ENCODE measurements at places on chromosomes 12 and 14.
A peak's percentile ranks its signal among the peaks of the same experiment; 100 is the strongest.

DNA sequence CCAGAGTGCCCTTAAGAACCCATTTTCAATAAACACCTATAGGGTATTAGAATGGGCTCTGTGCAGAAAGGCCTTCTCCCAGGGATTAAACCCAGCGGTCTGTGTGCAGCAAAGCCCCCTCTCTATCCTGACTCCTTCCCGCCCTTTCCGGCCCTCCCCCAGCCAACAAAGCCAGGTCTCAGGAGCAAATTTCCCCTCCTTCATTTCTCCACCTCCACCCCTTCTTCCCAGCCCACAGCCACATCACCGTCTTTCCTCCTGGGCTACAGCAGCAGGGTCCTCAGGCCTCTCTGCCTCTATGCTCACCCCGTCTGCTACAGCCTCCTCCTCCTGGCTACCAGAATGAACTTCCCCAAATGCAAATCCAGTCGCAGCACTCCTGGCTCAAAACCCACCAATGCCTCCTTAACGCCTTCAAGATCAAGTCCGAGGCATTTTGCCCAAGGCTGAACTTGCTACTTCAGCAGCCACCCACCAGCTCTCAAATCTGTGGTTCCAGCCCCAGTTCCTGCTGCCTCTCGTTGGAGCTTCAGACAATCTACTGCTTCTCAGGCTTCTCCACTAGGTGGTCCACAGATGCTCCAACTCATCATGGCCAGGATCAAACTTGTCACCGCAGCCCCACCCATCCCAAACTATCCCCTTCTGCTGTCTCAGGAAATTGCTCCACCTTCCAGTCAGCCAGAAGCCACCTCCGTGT is 134.8 kb downstream of the BCL11B start:
- DNase-seq: no peak

GRCh38 chr14:21182166-21182565 is 26.3 kb upstream of the OR5AU1 start:
- no peak for DNase-seq

GRCh38 chr12:104720339-104721038 is 237.6 kb downstream of the SLC41A2 start:
- DNase-seq: no peak

- no peak for DNase-seq
Observed at GRCh38 chr14:58227096-58227819, 17.4 kb upstream of the PSMA3 start.

DNA sequence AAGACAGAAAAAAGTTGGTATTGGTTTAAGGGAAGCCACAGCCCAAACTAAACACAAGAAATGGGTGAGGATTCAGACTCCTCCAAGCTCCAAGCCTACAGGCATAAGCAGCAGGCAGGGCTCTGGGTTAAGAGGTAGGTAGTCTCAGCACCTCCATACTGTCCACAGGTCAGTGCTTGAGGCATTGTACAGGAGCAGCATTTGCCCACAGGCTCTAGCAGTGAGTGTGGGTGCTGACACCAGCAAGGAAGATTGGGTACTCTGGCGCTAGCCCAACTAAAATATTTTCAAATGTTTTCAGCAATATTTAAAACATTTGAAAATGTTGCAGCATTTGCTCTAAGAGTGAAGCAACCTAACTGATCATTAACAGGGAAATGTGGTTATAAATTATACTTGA is 33.1 kb downstream of the FERMT2 start:
- DNase-seq: no peak

GRCh38 chr14:52936437-52936836 is 14.4 kb downstream of the FERMT2 start:
- DNase-seq: no peak

GRCh38 chr14:54200726-54201125 is 196.1 kb upstream of the CDKN3 start:
- DNase-seq: no peak

GRCh38 chr14:90857866-90858265 is 41.6 kb upstream of the TTC7B start:
- no peak for DNase-seq

GRCh38 chr14:29062466-29062865 is 295.9 kb downstream of the FOXG1 start:
- no peak for DNase-seq

- DNase-seq: peak; percentile 6
Observed at GRCh38 chr14:75578786-75579337, 442 bp downstream of the FLVCR2 start.

DNA sequence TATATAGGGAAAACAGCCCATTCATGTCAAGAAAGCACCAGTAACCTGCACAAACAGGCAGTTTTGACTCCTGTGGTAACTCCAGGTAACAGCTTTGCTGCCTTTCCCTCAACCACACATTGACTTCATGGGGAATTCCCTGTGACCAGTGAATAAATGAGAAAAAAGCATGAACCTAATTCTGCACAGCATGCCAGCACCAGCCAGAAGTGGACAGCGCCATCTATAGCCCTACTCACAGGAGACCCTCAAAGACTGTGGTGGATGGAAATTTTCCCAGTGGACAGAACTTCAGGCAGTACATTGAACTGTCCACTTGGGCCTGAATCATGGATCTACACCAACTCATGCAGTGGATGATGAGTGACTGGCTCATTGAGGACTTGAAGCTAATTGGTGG is 152.1 kb downstream of the SLC8A3 start:
- no peak for DNase-seq

DNA sequence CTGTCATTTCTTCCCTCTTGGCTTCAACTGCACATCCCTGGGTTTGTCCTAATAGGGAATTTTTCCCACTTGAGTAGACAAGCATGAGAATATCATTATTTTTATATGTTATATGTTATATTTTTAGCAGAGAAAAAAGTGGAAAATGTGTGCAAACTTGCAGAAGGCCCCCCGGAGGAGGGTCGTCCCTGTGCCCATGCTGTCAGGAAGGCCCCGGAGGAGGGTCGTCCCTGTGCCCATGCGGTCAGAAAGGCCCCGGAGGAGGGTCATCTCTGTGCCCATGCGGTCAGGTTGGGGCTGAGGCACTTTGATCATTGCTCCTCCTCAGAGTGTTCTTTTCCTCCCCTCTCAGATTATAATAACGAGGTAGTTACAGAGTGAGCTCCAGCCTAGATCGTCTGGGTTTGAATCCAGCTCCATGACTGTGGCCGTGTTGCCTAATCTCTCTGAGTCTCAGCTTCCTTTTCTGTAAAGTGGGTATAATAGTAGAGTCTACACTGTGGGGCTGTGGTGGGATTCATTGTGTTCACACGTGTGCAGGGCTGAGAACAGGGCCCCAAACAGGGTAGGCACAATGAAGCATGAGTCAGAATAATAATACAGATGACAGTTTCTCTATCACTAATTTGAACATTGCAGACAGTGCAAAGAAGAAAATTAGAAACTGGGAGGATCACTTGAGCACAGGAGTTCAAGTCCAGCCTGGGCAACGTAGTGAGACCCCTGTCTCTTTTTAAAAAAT is 33.4 kb downstream of the ELK3 start:
- no peak for DNase-seq

GRCh38 chr14:37594971-37595808 is at the start of the genes FOXA1 and TTC6:
FOXA1 (minus strand) TSS chr14:37595249; CDS start chr14:37594972, 277 bp downstream.
TTC6 (plus strand) TSS chr14:37595629; CDS start chr14:37622065, 26,436 bp downstream.
- DNase-seq: no peak

DNA sequence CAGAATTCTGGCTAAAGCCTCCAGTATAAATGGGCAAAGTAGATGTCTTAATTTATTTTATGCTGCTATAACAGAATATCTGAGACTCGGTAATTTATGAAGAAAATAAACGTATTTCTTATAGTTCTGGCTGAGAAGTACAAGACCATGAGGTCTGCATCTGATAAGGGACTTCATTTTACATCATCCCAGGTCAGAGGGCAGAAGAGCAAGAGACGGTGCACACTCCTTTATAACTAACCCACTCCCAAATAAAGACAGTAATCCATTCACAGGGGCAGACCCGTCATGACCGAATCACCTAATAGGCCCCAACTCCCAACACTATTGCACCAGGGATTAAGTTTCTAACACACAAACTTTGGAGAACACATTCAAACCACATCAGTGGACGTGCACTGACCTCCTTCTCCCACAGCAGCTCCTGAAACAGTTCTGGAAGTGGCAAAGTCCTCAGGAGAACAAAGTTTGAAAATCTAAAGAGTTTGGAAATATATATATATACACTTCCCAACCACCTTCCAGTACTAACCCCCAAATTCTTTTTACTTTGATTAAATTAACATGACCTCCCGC is 116.5 kb downstream of the MED13L start:
- no peak for DNase-seq

DNA sequence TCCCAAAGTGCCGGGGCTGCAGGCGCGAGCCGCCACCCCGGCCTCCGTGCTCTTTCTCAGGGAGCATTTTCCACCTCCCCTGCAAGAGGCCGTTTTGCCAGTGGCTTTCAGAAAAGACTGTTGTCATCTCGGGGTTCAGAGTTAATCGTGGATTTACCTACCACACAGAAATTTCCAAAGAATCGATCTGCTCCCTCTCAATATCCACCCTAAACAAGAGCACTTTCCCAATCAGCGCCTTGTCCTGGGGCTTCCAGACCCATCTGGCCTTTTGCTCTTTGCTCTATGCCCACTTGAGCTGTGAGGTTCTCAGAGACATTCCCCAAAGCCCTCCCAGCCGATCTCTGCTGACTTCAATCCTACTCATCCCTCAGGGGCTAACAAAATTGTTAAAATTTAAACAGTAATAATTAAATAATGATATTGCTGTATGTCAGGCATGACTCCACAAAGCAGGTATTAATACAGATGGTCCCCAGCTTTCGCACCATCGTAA is 86.6 kb downstream of the NINJ2 start:
- no peak for DNase-seq

DNA sequence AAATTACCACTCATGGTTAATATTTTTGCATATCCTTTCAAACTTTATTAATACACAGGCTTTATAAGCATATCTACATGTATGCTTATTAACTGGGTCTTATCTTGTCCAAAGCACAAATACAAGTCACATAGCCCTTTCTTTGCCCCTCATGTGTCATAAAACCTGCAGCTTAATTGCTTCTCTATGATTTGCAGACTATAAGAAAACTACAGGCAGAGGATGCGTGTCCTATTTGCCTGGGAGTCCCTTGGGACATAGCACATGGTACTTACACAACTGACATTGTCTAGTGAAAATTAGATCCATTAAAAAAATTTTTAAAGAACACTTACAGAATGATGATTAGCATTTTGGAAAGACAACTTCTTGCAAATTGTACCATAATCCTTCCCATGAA is 190.5 kb upstream of the PLEKHA5 start:
- no peak for DNase-seq

DNA sequence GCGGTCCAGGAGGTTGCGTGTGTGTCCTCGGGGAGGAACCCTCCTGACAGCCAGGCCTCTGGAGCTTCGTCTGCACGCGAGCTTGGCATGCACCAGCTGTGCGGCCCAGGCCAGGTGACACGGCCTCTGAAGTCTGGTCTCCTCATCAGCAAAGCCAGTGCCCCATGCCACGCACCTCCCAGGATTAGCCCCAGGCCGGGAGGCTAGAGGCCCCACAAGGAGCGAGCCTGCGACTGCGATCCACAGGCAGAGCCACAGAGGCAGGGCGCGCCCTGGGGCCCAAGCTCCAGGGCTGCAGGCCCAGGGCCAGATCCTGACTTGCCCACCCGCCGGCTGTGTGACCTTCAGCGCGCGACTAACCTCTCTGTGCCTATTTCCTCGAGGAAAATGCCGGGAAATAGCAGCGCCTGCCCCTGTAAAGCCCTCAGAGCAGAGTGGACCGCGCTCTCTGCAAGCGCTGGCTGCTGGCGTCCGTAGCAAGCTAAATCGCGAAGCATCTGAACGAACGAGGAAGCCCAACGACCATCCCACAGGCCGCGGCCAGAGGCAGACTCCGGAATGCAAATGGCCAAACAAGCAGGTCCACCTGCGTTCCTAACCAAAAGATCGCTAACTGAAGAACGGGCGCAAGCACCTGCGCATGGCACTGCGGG is 492 bp upstream of the BTBD6 start:
- no peak for DNase-seq

DNA sequence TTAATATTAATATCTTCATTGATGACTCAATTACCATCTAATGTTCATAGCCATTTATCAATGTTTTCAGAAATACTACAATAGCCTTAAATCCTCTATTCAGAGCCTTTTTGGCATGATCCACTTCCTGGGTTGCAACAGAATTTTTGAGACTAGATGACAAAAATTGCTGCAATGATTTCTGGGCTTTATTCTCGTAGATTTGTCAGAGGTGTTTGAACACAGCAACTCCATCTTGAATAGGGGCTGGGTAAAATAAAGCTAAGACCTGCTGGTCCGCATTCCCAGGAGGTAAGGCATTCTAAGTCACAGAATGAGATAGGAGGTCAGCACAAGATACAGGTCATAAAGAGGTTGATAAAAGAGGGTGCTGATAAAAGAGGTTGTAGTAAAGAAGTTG is 165.8 kb upstream of the CNOT2 start:
- DNase-seq: no peak

- DNase-seq: no peak
Observed at GRCh38 chr12:19901841-19902240, 462.5 kb downstream of the AEBP2 start.

DNA sequence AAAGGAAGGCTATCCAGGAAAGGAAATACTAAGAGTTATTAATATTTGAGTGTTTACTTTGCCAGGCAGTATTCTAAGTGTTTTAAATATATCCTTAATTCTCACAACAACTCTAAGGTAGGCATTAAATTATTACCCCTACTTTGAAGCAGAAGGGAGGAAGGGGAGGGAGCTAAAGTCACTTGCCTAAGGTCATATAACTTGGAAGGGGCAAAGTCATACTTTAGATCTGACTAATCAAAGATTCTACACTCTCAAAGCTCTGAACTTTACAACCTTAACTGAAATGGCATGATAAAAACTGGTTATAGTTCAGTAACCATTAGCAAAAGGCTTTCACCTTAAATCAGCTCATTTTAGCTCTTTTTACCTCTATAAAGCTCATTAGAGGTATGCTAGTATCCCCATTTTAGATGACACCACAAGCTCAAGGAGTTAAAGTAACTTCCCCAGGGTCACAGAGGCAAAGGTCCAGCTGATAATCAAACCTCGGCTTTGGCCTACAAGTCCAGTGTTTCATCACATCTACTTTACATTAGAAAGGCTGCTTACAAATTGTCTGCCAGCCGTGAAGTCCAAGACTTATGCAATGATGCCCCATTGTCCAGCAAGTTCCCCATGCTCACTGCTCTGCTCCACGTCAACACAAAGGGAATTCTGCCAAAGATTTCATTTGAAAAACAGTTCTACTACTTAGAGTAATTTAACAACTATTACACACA is 223.9 kb downstream of the MED13L start:
- DNase-seq: no peak
